Stimulated activated CD8-positive, alpha-beta memory T cell treated with anti-CD3 and anti-CD28 coated beads, Interleukin-7, amount 100 ng/mL, for 24 hours (primary cell): ENCODE measurements at places on chromosomes 1 and 21.

DNA sequence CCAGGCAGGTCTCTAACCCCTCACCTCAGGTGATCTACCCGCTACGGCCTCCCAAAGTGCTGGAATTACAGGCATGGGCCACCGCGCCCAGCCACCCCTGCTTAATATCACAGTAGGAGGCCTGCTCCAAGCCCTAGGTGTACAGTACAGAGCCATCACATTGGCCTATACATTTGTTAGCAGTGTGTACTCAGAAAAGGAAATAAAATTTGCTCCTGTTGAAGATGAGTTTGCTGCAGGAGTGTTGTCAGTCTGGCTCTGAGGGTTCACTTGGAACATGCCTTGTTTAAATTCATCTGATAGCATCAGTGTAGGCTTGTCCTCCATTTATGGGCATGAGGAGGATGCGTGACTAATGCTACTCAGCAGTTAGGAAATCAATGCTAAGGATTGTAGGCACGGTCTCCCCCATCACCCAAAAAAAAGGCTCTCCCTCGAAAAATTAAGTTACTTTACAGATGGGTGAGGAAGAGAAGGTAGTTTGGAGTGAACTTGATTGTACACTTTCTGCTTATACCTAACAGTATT is 4.6 kb upstream of the ENAH start:
- no peak for DNase-seq

GRCh38 chr1:93905051-93905450 is 4.2 kb downstream of the GCLM start:
- DNase-seq: no peak

DNA sequence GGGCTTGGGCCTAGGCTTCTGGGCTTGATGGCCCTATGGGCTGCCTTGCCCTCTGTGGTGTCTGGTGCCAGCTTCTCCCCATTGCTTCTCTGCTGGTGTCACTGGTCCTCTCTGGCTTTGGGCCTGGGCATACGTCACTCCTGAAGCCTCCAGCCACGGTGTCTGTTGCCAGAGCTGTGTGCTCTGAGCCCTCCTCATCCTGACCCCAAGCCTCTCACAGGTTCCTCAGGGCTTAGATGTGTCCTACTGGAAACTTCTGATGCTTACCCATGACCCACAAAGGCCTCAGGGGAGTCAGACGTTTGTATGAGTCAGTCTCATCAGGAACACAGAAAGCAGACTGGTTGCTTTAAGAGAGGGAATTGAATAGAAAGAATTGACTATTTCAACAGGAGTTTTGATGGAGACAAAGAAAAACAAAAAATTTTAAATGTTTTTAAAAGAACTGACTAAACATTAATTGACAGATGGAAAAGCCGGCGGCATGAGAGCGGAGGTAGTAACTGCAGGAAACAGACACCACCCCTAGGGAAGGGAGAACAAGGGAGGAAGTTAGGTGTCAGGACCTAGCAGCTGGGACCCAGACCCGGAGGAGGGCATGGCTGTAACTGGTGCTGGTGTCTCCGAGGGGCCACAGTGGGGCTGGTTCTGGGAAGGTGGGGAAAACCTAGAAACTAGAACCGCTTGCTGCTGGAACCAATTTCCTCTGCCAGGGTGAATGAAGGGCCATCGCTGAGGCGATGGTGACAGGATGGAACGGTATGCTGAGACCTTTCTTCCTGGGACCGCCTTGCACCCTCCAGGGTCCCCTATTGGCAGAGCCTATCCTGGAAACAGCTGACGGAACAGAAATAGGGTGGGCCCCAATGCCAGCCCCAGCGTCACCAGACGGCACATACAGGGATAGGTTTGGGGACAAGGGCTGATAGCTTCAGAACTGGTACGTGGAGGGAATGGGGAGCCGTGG is 40.0 kb upstream of the CITED4 start:
- DNase-seq: no peak

DNA sequence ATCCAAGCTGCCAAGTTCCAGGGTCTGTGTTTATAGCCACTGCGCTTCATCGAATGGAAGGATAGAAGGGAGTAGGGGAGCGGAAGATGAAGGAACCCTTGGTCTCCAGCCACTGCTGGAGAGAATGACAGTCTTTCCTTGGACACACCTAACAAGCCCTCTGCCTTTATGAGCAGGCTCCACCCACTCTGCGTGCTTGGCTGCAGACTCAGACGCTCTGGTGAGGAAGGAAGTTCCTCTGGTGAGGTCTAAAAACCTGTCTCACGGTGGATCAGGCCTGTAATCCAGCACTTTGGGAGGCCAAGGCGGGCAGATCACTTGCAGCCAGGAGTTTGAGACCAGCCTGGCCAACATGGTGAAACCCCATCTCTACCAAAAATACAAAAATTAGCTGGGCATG is 55.4 kb downstream of the MATN1 start:
- no peak for DNase-seq

- DNase-seq: no peak
Observed at GRCh38 chr1:107251839-107252238, 111.0 kb downstream of the NTNG1 start.

DNA sequence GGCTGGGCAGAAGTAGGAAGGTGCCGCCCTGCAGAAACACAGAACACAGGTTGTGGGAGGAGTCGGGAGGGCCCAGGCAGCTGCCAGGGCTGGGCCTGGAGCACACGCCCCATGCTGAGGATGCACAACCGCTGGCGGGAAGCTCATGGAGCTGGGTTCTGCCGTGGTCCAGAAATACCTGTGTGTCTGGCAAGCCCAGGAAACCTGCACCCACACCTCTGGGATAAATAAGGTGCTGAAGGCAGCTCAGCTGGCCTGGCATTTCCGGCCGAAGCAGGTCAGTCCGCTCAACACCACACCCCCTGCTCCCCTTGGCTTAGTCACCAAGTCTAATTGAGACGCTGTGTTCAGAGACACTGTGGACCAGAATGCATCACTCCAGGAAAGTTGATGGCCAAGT is 32.1 kb downstream of the CTNNBIP1 start:
- no peak for DNase-seq

- no peak for DNase-seq
Observed at GRCh38 chr21:16072737-16073136, 343.0 kb downstream of the USP25 start.

DNA sequence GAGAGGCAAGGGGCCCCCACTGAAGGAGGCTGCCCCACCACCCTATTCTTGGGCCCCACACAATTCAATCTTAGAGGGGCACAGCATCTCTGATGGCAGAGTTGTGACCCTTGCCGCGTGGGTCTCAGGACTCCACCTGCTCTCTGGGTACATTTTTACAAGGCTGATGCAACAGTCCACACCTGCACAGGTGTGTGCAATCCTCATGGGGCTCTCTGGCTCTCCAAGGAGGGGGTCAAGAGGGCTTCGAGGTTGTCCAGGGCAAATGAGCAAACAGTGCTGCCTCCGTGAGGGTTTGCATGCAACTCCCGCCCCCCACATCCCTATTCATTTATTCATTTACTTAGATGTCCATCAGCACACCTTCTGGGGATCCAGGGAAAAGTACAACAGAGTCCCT is 81.6 kb upstream of the IFFO2 start:
- DNase-seq: no peak
